Mammary epithelial cell (primary cell): ENCODE measurements at places on chromosomes 11 and 22.

- no peak for DNase-seq
These were observed 446.6 kb downstream of the BUD13 start for GRCh38 chr11:116326146-116326545.

DNA sequence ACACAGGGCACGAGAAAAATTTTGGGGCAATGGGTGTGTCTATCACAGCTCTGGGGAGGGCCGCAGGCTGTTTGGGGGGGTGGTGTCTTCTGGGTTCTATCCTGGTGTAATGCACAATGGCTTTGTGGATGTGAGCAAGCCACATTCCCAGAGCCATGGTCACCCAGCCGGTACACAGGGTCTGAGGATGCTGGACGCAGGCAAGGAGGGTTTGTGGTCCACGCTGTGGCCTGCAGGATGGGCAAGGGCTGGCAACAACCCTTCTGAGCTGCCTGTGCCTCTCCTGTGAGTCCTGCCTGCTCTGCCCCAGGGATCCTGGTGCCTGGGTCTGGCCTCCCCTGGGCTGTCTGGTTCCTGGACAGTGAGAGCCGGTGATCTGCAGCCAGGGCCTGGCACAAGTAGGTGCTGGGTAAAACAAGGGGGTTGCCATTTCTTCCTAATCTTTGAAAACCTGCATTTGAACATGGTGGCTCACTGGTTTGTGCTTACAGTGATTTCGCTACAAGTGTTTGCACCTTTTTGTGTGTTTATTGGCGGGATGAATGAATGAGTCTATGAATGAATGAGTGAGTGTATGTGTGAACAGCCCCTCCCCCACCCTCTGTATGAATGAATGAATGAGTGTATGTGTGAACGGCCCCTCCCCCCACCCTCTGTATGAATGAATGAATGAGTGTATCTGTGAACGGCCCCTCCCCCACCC, 4.4 kb upstream of the MRPL23 start:
- no peak for DNase-seq

DNA sequence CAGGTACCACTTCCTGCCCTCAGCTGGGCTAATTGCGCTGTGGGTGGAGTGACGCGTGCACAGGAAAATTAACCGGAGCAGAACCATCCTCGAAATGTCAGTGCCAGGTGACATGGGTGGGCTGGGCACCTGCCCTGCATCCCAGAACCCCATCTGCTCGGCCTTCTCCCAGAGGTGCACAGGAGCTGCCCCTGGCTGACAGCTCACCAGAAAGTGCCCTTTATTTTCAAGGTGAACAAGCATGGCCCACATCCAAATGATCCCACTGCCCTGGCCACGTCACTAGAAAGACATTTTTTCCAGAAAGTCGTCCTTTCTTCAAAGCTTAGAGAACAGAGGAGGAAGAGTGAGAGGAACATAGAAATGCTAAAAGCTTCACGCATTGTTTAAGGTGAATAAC, 4.1 kb upstream of the ELFN2 start:
- no peak for DNase-seq

GRCh38 chr22:44692662-44693007, 9.4 kb upstream of the PRR5 start:
- DNase-seq = no peak

GRCh38 chr11:65920372-65920802, 1.2 kb downstream of the DRAP1 start:
- DNase-seq = no peak

GRCh38 chr11:27861706-27862430, 161.6 kb upstream of the BDNF start:
- DNase-seq = peak; percentile 79

GRCh38 chr11:70367071-70367470, 31.3 kb upstream of the CTTN start:
- DNase-seq = no peak

DNA sequence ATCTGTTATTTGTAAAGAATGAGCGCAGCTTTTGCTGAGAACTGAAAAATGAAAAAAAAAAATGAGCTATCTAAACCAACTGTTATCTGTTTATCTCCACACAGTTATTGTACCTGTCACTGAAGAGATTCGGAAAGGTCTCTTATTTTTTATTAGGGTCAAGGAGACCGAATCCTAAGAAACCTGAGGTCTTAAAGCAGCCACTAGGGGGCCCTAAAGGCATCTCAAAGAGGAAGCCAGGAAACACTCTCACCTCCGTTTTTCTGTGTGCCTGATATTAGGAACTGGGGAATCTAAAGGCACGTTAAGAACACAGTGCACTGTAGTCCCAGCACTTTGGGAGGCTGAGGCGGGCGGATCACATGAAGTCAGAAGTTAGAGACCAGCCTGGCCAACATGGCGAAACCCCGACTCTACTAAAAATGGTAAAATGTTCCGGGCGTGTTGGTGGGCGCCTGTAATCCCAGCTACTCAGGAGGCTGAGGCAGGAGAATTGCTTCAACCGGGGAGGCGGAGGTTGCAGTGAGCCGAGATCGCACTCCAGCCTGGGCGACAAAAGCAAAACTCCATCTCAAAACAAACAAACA, 3.5 kb upstream of the LARGE1 start:
- peak; percentile 59 for DNase-seq

GRCh38 chr22:18968011-18968749, 32.1 kb upstream of the PRODH start:
- DNase-seq = no peak

DNA sequence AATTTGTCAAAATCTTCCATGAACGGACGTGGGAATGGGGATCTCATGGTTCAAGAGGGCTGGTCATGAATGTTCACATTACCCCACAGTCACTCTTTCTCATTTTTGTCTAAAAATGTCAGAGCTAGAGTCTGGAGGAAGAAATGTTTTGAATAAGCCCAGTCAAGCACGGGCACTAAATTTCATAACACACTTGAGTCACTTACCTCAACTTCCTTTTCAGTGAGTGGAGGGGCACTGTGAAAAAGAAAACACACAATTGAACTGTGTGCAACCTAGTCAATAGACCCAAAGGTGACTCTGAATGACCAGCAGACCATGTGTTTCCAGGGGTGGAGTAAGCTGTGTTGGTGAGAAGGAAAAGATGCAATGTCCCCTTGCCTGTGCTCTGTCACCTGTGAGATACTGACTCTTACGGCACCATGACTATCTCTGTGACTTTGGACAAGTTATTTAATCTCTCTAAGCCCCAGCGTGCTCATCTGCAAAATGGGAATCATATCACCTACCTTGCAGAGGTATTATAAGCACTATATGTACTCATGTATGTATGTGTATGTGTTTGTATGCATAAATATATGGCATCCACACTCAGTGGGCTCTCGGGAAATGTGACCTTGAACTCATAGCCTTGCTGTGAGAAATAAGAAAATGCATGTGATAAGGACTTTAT, 38.2 kb upstream of the LYVE1 start:
- peak; percentile 57 for DNase-seq

DNA sequence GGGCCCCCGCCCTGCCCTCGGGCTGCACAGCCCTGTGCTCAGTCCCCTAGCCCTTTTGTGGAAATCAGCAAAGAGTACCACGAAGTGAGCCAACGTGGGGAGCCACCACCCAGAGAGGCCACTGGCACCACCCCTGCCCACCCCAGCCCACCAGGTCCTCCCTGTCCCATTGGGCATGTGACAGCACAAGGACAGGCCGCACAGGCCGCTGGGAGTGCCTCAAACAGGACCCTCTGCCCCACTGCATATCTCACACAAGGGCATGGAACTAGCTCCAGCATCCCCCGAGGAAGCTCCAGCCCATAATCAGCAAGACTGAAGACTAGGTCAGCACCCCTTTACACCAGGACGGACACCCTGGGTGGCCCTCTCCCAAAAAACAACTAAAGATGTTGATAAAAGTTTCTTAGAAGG, 29.7 kb downstream of the GNB1L start:
- no peak for DNase-seq

DNA sequence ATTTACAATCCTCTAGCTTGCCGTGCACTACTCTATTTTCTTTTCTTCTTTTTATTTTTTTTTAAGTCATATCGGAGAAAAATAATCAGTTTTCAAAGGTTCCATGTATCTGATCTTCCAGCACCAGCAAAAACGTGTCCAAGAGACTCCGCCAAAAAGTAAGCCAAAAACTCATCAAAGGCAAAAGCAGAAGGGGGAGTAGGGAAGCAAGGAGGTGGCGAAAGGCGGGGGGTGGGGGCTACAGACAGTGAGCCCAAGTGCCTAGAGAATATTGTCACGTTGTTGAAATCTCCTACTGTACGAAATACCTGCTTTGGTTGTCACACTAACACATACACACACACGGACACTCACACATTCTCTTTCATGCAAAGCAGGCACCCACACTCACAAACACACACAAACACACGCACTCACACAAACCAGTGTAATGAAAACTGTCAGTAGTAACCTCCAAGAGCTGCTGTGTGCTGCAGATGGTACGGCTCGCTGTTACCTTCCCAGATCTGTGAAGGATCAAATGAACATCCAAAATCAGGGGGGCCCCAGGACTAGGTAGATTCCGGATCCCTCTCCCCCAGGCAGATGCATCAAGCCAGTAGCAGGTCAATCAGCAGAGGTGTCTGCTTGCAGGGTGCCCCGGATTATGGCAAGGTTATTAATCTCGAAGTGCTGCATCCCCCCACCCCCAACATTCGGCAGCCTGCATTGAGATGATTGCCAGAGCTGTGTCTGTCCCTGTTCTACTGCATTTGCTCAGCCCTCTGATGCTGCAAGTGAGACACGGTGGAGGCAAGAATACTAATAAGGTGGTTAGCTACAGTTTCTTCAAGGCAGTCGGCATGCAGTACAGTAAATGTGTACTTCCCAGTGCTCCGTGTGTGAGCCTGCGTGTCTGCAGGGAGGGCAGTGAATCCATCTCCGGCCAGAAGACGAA, at the start of gene LRRC4C:
TSS of gene LRRC4C (minus strand) at position 188 of the 937 bp plus-strand sequence.
- no peak for DNase-seq

GRCh38 chr11:10518891-10519290, 22.1 kb downstream of the RNF141 start:
- no peak for DNase-seq

DNA sequence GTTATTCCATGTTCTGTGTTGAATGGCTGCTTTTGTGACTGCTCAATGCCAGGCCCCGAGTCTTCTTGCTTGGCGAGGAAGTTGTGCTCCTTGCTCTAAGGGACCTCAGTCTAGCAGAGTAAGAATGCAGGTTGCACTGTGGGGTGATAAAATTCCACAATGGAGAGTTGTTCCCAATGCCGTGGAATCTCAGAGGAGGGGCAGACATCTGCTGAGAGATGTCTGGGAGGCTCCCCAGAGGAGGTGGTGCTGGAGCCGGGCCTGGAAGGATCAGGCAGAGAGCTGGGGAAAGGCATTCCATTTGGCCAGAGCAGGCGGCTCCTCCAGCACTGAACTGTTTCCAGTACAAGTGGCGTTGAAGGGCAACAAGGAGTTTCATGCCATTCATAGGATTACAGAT, 55.2 kb downstream of the ST3GAL4 start:
- DNase-seq = no peak

DNA sequence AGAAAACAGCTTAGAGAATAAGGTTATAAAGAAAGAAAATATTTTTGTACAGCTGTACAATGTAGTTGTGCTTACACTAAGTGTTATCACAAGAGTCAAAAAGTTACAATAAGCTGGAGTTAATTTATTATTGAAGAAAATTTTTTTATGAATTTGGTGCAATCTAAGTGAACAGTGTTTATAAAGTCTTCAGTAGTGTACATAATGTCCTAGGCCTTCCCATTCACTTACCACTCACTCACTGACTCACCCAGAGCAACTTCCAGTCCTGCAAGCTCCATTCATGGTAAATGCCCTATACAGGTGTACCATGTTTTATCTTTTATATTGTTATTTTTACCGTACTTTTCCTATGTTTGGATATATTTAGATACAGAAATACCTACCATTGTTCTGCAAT, 34.7 kb downstream of the GDPD4 start:
- DNase-seq = no peak

- no peak for DNase-seq
These were observed 101.6 kb upstream of the B3GAT1 start for GRCh38 chr11:134513585-134514120.

DNA sequence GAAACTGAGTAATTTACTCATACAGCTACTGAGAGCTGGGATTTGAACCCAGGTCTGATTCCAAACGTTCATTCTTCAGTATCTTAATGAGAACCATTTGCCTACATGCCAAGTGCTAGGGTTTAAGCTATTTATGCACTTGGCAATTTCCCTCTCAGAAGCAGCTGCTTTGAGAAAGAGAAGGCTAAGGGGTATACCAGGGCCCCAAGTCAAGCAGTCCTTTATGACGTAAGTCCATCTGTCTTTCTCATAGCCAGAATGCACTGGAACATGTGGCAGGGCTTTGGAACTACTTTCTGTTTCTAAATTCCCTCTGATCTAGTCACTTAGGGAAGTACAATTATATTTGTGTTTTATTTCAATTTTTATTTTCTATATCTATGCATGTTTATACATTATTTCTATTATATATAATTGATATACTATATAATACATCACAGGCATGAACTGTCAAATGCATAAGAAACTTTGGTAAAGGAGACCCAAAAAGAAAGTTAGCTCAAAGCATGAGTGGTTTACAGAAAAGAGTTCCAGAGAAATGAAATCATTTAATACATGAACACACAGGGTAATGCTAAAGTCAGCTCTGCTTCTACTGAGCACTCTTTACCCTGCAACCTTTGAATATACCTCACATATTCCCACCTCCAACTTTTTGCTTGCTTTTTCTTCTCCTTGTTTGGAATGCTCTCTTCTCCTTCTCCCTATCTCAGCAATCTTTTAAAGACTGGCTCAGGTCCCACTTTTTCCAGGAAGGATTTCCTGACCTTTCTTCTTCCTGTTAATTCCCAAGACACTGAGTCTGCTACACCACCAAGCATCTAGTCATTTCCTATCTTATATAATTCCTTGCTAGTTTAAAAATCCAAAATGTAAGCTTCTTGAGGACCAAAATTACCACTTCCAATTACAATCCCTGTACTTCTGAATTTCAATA, 80.5 kb upstream of the GDPD4 start:
- DNase-seq = no peak

GRCh38 chr11:86245369-86246292, 1.1 kb downstream of the EED start:
- DNase-seq = peak; percentile 19

GRCh38 chr22:41264408-41264941, 21.5 kb downstream of the RANGAP1 start:
- DNase-seq = no peak

DNA sequence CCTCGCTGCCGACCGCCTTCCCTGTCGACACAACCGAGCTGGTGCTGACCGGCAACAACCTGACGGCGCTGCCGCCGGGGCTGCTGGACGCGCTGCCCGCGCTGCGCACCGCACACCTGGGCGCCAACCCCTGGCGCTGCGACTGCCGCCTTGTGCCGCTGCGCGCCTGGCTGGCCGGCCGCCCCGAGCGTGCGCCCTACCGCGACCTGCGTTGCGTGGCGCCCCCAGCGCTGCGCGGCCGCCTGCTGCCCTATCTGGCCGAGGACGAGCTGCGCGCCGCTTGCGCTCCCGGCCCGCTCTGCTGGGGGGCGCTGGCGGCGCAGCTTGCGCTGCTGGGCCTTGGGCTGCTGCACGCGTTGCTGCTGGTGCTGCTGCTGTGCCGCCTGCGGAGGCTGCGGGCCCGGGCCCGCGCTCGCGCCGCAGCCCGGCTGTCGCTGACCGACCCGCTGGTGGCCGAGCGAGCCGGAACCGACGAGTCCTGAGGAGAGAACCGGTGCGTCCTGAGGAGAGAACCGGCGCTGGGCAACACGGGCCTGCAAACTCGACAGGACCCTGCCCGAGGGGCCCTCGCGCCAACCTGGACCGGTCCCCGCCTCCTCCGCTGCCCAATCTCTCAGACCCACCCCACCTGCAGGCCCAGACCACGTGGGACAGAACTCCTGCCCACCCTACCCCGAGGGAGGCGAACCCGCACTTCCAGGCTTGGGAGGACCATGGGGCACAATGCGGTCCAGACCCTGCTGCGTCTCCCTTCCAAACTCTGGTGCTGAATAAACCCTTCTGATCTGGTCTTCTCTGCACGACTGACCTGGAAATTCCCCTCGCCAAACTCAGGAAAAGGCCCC, 866 bp downstream of the GP1BB start:
- no peak for DNase-seq
